Fibroblast of villous mesenchyme (primary cell): ENCODE measurements at places on chromosomes 3 and 15. TPM values are rescaled to one million over a fixed set of nuclear protein-coding genes. Genes with fewer than 3 reads are reported as not detected.

DNA sequence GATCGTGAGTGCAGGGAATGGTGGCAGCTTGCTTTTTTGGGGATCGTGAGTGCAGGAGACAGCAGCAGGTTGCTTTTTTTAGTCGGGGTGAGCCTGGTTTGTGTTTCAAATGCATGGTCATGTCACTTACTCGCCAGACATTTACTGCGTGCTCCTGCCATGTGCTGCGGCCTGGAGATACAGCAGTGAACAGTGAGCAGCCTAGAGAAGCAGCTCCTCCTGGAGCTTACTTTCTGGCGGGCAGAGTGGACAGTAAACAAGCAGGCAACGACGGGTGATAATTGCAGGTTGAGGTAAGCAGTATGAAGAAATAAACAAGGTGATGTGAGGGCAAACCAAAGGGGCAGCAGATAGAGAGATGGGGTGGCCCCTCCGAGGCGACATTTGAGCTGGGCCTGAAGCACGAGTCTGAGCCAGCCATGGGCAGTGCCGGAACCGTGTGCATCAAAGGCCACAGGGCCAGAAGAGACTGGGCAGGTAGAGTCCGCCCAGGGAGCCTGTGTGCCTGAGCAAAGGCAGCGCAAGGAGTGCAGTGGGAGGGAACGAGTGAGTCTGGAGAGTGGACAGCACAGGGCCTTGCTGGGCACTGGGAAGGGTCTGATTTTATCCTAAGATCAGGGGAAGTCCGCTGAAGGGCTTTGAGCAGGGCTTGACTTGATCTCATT is 57.3 kb upstream of the RASA2 start:
- no peak for DNase-seq

DNA sequence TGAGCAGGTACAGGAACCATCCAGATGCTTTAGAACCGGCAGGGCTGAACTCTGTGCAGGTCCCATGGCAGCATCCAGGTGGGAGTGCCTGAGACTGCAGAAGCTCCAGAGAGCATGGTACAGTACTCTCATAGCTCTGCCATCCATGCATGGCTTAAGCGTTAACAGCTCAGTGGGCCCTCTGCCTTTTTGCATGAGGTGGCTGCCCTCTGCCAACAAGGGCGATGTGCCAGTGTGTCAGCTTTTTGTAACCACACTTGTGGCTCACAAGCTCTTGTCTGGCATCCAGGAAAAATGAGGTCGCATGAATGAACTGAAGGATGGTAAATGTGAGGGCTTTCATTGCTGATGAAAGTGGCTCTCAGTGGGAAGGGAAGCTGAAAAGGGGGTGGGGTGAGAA is 950.1 kb downstream of the DIPK2A start:
- DNase-seq, result no peak

DNA sequence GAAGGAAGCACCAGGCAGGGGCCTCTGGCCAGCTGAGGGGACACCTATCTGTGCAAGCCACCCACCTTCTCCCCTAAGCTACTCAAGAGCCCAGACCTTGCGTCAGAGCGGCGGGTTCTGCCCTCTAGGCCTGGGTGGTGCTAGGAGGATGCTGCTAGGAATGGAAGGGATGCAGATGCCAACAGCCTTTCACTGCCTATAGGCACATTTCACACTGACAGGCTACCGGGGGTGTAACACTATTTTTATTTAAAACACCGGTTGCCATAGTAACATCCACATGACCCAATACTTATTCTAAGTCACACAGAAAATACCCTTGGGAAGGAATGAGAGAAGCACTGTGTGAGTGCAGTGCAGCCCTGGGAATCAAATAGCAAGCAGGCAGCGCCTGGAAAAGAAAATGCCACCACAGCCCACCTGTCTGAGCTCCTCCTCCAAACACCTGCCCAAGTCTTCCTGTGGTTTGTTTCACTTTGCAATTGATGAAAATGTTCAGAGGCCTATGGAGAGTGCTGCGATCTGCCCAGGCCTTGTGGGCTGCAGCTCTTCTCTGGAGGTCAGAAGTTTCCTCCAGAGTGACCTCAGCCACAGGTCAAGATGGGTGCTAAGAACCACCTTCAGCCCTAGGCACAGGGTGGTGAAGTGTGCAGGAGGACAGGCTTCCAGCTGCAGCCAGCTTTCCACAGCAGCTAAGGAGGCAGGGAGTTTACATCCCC is 113.5 kb upstream of the TOPAZ1 start:
- no peak for DNase-seq

The EMC7 gene
- total RNA-seq, result 36.7 and 57.4 TPM in 2 replicates

The RBP2 gene
- total RNA-seq, result not detected in 2 replicates

The FHIT gene
- total RNA-seq, result 1.6 and 2.2 TPM in 2 replicates

The TTC14 gene
- total RNA-seq, result 19.0 and 29.4 TPM in 2 replicates

The MAGEL2 gene
- not detected in 2 replicates for total RNA-seq

The GOLGA6B gene
- not detected in 2 replicates for total RNA-seq
